Peyer's patch (tissue), 4 donors: ENCODE measurements at places on chromosomes 7 and 10. TPM values are rescaled to one million over a fixed set of nuclear protein-coding genes. Genes with fewer than 3 reads are reported as not detected.

GRCh38 chr7:67391168-67391567 lies 394.5 kb downstream of the TYW1 start:
- DNase-seq = no peak

GRCh38 chr7:73573276-73573675 lies 5.1 kb downstream of the TBL2 start:
- DNase-seq = no peak

- DNase-seq = no peak
Observed at GRCh38 chr10:12360461-12360860, 11.1 kb downstream of the CAMK1D start.

Gene TRIM74
- total RNA-seq = 3.2 TPM

DNA sequence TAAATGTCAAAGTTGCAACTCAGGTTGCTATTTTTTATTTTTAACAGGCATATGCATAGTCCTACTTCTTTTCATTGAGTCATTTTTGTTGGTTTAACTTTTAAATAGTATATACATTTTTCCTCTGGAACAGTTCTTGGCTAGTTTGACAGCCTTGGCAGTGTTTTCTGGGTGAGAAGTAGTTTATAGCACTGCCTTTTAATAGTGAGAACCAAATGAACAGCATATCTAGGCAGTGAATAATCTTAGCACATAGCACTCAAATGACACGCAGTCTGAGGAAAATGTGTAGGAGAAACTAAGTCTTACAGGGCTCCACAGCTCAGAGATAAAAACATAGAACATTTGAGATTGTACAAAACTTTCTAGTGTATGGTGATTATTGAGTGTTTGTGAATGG lies 265.5 kb upstream of the POT1 start:
- no peak for DNase-seq
